ENCODE measurements at places on chromosomes 2 and 18.

DNA sequence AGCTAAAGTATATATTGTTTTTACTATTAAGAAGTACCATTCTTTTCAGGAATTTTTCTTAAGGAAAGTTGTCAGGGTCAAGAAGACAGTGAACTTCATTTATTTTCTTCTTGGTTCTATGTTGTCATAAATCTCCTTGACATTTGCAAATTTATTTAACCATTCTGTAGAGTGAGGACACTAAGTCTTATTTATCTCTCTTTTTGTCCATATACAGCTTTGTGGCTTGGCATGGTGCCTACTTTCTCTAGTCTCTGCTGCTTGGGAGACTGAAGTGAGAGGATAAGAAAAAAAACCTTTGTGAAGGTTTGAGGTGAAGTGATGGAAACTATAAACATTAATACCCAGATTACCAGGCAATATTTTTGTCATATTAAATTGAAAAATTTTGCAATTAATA lies 1389.4 kb downstream of the SUCLG1 start:
- no peak for DNase-seq

DNA sequence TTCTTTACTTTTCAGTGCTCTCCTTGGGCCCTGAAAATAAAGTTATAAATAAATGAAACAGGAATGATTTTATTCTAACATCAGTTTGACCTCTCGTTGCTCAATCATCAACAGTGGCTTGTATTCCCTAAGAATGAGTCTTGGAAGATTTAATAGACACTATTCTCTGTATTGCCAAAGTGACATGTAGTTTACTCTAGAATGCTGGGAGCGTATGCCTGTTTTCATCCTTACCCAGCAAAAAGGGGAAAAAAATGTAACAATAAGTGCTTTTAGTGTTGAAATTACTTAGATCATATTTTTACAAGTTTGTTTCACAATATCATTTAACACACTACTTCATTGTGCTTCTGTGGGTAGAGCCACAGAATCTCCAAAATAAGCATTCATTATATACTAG lies 240.6 kb upstream of the CWC22 start:
- no peak for DNase-seq

DNA sequence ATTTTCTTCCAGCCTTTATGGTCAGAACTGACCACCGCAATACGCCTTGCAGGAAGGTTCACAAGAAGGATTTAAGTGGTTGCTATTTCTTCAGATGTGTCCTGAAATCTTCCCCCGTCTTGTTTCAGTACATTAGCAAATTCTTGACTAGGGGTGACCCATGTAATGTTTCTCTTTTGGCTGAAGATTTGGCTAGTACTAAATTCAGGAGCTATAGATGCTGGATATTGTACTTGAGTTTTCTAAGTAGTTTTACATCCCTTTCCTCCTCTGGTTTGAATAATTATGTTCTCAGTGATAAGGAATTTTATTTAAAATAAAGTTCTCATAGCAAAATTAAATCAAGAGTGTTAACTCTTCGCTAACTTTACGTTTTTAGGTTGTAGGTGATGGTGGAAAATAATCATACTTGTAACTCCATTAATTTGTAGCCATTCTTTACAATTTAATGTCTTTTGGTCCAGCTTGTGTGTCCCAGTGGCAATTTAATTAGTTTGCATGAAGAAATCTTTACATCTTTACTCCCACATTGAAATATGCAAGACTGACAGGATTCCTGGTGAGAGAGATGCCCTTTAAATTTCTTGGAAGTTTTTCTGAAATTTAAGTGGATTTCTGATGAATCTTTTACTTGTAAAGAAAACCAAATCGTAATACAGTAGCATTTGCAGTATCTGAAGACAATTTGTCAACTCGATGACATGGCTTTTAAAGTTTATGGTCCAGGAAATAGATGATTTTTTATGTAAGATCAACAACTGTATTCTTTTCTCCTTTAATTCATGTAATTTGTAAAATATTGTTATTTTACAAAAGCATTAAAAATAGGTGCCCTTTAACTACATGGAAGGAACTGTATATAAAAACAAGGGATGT lies 2.8 kb downstream of the PHLPP1 start:
- DNase-seq, result no peak

DNA sequence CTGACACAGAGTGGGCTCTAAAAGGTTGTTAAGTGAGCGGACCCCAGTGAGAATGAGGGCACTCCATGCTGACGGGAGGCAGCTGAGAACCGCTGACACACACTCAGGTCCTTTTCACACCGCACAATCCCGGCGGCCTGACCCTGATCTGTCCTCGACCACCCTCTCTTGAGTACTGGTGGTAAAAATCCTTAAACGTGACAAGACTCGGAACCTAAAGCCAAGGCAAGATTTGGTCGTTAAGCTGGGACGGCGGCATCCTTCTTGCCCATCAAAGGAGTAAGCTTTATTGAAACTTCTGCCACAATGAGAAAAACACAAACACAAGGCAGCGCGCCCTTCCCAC lies 569 bp downstream of the TMX3 start:
- DNase-seq, result no peak

- DNase-seq, result no peak
Measured at GRCh38 chr2:174383796-174384195, 11.7 kb upstream of the SCRN3 start.

- DNase-seq, result no peak
Measured at GRCh38 chr2:191728750-191729624, 51.1 kb downstream of the NABP1 start.

DNA sequence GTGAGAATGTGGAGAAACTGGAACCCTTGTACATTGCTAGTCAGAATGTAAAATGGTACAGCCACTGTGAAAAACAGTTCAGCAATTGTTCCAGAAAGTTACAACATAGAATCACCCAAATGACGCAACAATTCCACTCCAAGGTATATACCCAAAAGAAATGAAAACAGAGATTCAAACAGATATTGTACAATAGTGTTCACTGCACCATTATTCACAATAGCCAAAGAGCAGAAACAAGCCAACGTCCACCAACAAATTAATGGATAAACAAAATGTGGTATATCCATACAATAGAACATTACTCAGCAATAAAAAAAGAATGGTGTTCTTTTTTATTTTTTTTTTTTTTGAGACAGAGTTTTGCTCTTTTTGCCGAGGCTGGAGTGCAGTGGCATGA lies 10.9 kb downstream of the CLASP1 start:
- DNase-seq, result no peak

GRCh38 chr18:7608174-7608550 lies 41.0 kb downstream of the PTPRM start:
- no peak for DNase-seq

- DNase-seq, result no peak
Measured at GRCh38 chr2:60739156-60739555, 16.9 kb upstream of the PAPOLG start.

- no peak for DNase-seq
Measured at GRCh38 chr2:36915627-36916026, 50.7 kb downstream of the STRN start.

DNA sequence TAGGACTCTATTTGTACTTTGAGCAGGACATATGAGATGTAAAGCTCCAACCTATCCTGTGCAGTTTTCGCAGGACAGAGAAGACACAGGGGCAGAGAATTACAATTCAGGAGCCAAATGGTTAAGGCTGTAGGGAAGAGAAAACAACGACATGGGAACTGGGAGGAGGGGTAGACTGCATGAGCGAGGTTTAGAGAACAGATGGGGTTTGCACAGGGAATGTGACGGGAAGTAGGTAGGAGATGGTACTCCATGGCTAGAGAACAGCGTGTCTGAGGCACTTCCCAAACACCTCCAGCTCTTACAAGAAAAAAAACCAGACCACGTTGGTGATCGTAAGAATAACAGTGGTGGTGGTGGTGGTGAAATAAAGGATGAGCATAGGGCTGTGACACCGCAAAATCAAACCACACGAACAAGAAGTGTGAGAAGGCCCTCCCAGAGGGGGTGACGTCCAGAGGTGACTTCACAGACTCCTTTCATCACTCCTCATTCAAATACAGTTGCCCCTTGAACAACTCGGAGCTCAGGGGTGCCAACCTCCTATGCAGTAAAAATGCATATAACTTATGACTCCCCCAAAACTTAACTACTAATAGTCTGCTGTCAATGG lies 92.7 kb downstream of the FARSB start:
- no peak for DNase-seq

- DNase-seq, result no peak
Measured at GRCh38 chr2:133171393-133172004, 396.8 kb downstream of the NCKAP5 start.

GRCh38 chr2:172423160-172423559 lies 4.2 kb upstream of the ITGA6 start:
- DNase-seq, result no peak

DNA sequence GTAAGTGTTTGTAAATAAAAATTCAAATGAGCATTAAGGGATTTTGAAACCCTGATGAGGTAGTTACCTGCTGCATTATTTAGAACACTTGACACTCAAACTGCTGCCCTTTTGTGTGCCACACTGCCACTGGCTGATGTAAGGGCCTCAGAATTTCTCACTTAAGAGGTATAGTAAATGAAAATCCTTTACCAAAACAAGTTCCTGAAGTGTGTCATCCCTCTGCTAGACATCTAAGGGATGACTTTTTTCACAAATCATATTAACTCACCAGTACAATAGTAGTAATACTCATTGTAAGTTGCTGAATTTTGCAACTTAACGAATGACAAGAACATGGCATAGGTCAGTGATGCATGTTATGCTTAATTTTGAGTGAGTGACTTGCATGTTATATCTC lies 274.9 kb upstream of the UBE2E3 start:
- DNase-seq, result no peak

GRCh38 chr2:164747783-164748433 lies 93.7 kb downstream of the COBLL1 start:
- DNase-seq, result no peak

All from stimulated activated CD4-positive, alpha-beta T cell treated with anti-CD3 and anti-CD28 coated beads, Interleukin-1b, Interleukin-23, amount 100 ng/mL, for 1 hour (primary cell).